ENCODE measurements at places on chromosomes 4 and X. TPM values are rescaled to one million over a fixed set of nuclear protein-coding genes. Genes with fewer than 3 reads are reported as not detected.

The STATH gene
- not detected for total RNA-seq

The HSPA4L gene
- total RNA-seq: 3.8 TPM

The TMSB15C gene
- 2.2 TPM for total RNA-seq

The ADGRG2 gene
- not detected for total RNA-seq

DNA sequence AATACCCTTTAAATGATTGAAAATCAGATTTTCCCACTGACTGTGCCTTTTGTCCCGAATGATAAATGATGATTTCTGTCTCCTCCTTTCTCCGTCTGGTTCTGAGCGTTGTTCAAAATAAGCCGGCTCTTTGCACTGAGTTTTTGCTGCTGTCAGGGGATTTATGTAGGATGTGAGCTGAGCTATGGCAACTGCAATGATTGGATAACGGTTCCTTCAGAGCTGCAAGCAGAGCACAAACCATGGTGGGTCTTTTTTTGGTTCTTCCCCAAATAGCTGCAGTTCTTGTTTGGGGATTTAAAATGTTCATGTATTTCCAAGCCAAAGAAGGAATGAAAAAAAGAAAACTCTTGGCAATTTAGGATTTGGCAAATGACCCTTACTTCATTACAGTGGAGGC lies 124.5 kb upstream of the CASK start:
- DNase-seq: no peak
- no peak overlapping the region for H3K4me3 ChIP-seq
- no peaks in the 10 kb centered on the region for H3K4me1 ChIP-seq
- no peaks in the 10 kb centered on the region for H3K27me3 ChIP-seq
- H3K27ac ChIP-seq: no peak overlapping the region

GRCh38 chr4:145199051-145199716 lies 18.8 kb upstream of the OTUD4 start:
- peaks cover 22% of the 10 kb centered on the region for H3K27me3 ChIP-seq
- no peak for DNase-seq
- no peaks in the 10 kb centered on the region for H3K36me3 ChIP-seq
- no peaks in the 10 kb centered on the region for H3K4me1 ChIP-seq

DNA sequence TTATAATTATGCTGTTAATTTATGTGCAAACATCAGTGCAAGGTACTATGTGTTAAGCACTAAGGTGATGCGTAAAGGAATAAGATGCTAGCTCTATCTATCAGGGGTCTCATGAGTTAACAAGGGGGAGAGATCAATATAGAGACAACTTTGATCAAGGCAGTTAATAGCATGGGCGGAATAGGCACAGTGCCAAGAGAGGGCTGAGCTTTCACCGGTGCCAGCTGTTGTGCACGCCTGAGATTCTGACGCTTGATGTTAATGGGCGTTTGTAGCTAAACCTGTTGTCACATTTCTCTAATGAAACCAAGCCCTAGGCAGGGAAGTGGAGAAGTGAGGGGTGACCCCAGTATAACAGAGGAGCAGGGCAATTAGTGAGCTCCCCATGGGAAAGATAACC lies 86.0 kb upstream of the NMU start:
- no peak for DNase-seq
- H3K27ac ChIP-seq: no peak overlapping the region
- H3K4me3 ChIP-seq: no peak overlapping the region
- H3K4me1 ChIP-seq: no peaks in the 10 kb centered on the region

- no peak overlapping the region for H3K27ac ChIP-seq
- H3K4me1 ChIP-seq: no peaks in the 10 kb centered on the region
- H3K27me3 ChIP-seq: no peaks in the 10 kb centered on the region
- no peaks in the 10 kb centered on the region for H3K36me3 ChIP-seq
Observed at GRCh38 chr4:160019936-160020335, 917.1 kb downstream of the RAPGEF2 start.

- DNase-seq: no peak
- peaks cover 4% of the 10 kb centered on the region for H3K36me3 ChIP-seq
- peaks cover 21% of the 10 kb centered on the region for H3K4me1 ChIP-seq
- no peaks in the 10 kb centered on the region for H3K27me3 ChIP-seq
- H3K27ac ChIP-seq: no peak overlapping the region
Observed at GRCh38 chr4:101188906-101189305, 158.4 kb downstream of the PPP3CA start.

- no peaks in the 10 kb centered on the region for H3K36me3 ChIP-seq
- no peak for DNase-seq
- no peaks in the 10 kb centered on the region for H3K4me1 ChIP-seq
Observed at GRCh38 chr4:8373270-8373972, 67.1 kb downstream of the ACOX3 start.

All from activated naive CD8-positive, alpha-beta T cell treated with anti-CD3 and anti-CD28 coated beads for 36 hours (primary cell).